CD4-positive, CD25-positive, alpha-beta regulatory T cell (primary cell): ENCODE measurements at places on chromosomes 4 and X. TPM values are rescaled to one million over a fixed set of nuclear protein-coding genes. Genes with fewer than 3 reads are reported as not detected.

Gene MAGEB17
- polyA plus RNA-seq = not detected

Gene TLR6
- polyA plus RNA-seq = 0.79 TPM

Gene GABRG1
- not detected for polyA plus RNA-seq

Gene SPATA18
- polyA plus RNA-seq = not detected

DNA sequence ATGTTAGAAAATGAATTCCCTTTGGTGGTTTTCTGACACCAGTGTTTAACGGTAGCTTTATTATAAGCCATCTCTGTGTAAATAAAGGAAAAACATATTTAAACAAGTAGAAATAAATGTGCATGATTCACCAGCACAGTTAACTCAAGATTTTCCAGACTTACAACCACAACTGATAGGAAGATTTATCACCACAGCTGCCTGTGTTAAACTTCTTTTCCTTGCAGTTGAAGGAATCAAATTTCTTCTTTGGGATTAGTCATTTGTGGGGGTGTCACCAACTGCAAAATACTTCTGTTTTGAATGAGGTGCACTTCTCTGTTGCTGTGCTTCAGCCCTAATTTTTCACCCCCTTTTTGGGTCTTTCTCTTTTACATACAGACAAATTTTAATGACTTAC is 128.1 kb upstream of the STK26 start:
- no peak for DNase-seq

DNA sequence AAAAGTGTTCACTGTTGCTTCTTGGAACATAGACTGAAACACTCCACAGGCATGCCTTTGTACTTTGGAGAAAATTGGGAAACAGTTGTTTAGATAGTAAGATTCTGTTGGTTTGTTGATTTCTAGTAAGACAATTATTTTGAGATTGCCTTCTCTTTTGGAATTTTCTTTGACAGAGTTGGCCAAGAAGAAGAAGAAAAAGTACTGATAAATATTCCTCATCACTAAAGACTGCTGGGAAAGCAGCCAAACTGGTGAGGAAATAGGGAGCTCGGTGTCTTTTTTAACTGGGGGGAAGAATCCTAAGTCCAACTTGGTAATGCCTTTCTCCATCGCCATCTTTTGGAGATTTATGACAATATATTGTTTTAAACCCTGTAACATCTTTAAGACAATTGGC is 370.7 kb downstream of the GPAT3 start:
- DNase-seq = no peak

GRCh38 chr4:44701037-44701436 is 22.8 kb downstream of the GUF1 start:
- DNase-seq = no peak

DNA sequence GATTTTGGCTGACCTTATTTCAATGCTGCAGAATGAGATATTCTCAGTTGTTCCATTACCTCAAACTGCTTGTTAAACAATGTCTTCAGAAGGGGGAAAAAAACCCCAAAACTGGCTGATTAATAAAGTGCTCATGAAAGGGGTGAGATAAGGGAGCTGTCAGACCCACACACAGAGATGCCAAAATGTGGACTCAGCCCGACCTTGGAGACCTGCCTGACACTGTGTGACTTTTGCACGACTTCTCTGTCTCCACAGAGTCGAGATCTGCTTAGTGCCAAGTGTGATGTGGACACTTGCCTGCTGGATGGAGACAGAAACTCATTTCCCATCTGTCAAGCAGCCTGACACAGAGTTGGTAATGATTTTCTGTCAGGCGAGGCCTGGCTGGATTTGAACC is 31.5 kb downstream of the REELD1 start:
- no peak for DNase-seq

Gene SGMS2
- not detected for polyA plus RNA-seq

- DNase-seq = no peak
These were observed 31.5 kb downstream of the WWC2 start for GRCh38 chr4:183130328-183131155.

GRCh38 chrX:17608888-17609287 is 128.4 kb upstream of the SCML1 start:
- DNase-seq = no peak

Gene ASB11
- polyA plus RNA-seq = not detected

DNA sequence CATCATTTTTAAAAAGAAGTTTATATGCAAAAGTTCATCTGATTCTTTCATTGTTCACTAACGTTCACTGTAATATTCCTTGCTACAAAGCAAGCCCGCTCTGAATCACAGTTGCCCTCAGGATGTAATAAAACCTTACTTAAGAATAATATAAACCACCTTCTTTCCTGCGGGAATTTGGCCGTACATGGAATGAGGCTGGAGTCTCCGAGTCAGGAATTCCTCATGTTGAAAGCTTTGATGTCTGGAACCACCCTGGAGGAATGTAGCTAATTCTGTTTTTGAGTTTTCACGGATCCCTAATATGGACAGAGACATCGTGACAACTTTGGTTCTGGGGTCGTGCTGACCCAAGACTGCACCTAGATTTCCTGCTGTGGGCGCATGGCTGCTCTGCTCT is 58.5 kb downstream of the CRLF2 start:
- no peak for DNase-seq

Gene ADH6
- polyA plus RNA-seq = not detected

DNA sequence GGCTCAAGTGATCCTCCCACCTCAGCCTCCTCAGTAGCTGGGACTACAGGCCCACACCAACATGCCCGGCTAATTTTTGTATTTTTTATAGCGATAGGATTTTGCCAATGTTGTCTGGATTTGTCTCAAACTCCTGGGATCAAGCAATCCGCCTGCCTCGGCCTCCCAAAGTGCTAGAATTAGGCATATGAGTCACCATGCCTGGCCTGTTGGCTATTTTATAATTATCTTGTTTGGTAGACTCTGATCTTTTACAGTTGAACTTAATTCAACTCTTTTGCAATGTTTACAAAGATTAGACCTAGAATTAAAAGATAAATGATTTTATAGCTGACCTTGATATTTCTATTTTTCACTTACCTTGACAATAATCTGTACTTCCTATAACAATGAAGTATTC is 18.0 kb downstream of the DCK start:
- no peak for DNase-seq

Gene PRDM5
- polyA plus RNA-seq = 0.11 TPM

GRCh38 chrX:106698693-106699092 is 27.8 kb upstream of the RNF128 start:
- DNase-seq = no peak

DNA sequence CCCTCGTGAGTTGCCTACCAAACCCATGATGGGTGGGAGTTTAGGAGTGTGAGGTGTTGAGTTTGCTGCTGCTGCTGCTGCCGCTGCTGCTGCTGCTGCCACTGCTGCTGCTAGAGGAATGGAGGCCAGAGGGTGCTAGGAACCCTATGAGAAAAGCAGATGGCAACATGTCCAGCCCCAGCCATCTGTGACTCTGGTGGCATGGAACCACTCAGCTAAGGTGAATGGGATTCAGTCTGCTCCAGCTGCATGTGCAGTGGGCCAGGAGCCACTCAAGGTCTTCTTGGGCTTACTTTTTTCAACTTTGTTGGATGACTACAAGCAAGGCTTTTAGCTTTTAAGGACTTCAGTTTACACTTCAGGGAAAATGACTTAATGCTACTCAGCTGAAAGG is 103.8 kb downstream of the RTL5 start:
- DNase-seq = no peak

GRCh38 chr4:30837131-30837539 is 117.0 kb downstream of the PCDH7 start:
- DNase-seq = no peak

Gene GLRA3
- not detected for polyA plus RNA-seq

DNA sequence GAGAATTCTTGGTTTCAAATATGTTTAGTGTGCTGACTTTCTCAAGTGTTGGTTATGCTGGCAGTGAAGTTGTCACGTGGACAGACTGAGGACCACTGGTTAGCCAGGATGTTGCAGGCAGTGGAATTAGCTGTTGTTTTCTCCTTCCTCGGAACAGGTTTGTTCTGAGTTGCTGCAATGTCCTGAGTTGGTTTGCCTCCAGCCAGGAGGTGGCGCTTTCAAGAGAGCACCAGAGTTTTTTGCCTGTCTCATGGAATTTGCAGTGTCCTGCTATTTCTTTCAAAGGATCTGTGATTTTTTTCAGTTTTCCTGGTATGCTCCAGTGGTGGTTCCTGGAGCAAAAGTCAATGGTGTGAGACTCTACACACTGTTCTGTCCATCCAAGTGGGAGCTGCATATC is 158.1 kb upstream of the CXorf66 start:
- DNase-seq = no peak

- DNase-seq = no peak
These were observed 287.2 kb downstream of the DTHD1 start for GRCh38 chr4:36568575-36568974.

GRCh38 chrX:47191331-47191730 is 2.3 kb upstream of the UBA1 start:
- DNase-seq = peak; percentile 76

Gene PABPC1L2B
- polyA plus RNA-seq = not detected

Gene PLAC1
- not detected for polyA plus RNA-seq

- DNase-seq = no peak
These were observed 63.3 kb upstream of the ANXA10 start for GRCh38 chr4:168028970-168029597.

DNA sequence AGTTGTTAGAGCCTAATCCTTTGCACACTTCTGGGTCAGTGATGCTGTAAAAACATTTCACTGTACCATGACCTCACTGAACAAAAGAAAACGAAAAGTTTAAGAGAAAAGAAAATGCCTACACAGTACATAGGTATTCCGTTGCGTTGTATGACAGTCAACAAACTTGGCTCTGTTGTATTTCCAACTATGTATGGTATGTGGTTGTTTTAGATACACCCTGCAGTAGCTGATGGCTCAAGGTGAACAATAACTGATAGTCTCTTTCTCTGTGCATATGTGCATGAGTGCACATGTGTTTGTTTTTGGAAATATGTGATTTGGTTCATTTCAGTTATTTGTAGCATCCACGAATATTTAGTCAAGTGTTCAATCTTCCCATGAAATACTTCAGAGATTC is 176.0 kb downstream of the BMPR1B start:
- no peak for DNase-seq

GRCh38 chr4:76556452-76556851 is 121.4 kb downstream of the SHROOM3 start:
- DNase-seq = no peak

DNA sequence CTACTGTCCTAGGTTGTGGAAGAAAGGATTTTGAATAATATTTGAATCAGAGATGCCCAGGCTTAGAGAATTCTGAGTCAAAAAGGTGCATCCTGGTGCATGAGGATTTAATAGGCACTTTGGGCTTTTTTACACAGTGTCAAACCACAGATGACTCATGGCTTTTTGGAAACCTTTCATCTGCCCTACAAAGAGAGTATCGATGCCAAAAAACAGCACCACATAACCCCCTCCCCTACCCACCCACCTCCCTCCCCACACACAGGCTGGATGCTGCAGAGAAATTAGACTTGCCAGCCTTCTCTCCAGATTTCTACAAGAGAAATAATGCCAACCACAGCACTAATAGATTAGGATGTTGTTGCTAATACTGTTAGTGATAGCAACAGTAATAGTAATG is 779.3 kb downstream of the NLGN4X start:
- no peak for DNase-seq
